NCI-H2081 (cell line): ENCODE measurements at places on chromosomes 1 and 21.

DNA sequence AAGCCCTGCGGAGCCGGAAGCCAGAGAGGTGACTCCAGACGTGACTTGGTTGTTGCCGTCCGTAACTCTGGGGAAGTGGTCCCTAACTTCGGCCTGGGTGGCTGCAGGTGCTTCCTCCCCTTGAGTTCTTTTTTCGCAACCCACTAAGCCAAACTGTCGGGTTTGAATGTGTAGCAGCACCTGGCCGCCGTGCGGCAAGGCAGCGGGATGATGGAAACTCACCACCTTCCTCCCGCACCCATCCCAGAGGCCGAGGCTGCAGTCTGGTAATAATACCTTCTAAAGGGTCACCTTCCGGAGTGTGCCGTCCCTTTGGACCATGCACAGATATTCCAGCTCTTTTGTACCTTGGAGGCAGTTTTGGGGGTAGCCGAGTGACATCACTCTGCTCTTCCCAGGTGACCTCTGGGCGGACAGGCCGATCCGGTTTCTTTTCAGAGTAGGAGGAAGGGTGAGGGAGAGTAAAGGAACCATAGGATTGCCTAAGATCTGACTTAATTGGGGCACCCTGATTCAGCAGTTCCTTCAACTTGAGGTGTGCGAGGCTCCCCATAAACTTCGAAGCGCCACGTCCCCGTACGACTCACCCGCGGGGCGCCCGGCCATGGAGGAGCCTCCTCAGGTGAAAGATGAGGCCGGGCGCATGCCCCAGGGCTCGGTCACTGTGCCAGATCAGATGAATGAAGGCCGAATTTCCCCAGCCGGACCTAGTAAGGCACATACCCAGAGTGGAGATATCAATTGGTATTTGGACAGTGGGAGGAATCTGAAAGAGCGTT is 1.0 kb downstream of the KCNK1 start:
- peak; percentile 39 for DNase-seq

DNA sequence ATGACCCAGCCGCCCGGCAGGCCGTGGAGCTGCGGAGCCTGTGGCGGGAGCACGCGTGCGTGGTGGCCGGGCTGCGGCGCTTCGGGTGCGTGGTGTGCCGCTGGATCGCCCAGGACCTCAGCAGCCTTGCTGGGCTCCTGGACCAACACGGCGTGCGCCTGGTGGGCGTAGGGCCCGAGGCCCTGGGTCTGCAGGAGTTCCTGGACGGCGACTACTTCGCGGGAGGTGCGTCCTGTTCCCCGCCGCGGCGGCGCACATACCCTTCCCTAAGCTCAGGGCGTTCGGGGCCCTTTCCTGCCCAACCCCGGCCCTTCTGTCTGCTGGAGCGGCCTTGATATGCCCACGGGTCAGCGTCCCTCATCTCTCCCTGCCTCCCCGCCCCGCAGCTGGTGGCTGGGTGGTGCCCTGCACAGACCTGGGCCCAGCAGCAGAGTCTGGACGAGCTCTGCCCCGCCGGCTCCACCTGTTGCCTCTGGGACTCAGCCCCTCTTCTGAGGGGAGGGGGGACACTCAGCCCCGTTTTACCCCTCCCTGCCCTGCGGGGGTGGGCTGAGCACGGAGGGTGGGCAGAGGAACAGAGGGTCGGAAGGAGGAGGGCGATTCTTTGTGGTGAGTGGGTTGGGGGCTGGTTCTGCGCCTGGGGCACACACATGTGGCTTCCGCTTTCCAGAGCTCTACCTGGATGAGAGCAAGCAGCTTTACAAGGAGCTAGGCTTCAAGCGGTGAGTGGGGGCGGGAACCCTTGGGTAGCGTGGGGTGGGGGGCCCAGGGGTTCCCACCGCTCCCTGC is 688 bp downstream of the PRXL2B start:
- DNase-seq, result no peak

DNA sequence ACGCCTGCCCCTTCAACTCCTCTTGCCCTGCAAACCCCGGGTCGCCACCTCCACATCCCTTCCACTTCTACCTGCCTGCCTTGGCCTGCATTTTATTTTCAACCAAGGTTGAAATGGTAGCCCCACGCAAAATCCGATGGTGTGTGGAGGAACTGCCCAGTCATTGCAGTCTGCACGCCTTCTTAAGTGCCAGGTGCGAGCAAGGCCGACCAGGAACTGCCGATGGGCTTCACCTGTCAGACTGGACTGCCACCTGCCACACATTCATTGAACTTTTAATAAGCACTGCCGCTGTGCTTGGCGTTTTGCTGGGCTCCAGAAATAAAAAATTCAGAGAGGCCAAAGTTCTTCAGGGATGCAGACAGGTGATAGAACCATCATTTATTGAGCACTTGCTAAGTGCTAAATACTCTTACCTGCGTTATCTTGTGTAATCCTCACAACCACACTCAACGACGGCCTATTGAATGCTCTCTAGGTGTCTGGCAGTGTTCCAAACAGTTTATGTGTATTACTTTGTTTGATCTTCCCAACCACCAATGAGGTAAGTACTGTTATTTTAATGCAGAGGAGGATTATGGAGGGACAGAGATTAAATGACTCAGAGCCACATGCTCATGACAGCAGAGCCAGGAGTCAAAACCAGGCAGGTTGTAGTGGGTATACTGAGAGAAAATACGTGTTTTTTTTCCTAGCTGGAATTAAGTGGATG is 36.2 kb downstream of the CACHD1 start:
- peak; percentile 91 for DNase-seq

DNA sequence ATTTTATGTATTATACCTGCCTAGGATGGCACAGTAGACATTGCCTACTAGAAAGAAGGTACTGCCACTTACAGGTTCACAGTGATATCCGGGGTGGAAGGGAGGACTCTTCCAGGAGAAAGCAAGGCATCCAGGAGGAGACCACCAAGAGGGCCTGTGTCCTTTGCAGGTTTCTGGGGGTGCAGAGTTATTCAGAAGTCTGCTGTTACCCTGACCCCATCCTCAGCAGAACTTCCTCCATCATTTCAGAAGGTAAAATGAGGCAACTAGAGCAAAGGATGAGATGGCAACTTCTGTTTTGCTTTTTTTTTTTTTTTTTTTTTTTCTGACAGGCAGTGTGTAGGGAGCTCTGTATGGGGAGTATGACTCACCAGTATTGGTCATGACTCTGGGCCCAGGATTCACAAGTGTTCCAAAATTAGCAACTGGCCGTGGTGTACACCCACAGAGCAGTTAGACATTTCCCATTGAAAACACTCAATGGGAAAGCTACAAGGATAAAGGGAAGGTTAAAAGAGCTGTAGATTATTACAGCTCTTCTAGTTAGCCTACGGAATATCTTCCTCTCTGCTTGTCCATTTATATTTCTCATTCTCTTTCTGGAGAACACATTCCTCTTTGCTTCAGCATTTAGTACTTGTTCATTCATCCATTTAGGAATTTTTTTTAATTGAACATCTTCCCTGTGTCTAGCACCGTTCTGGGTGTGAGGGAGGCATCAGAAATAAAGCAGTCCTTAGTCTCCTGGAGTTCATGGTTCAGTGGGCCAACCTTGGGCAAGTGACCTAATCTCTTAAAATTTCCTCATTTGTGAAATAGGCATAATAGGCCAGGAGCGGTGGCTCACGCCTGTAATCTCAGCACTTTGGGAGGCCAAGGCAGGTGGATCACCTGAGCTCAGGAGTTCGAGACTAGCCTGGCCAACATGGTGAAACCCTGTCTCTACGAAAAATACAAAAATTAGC is 50.5 kb upstream of the PPP2R5A start:
- DNase-seq, result no peak

- DNase-seq, result no peak
Observed at GRCh38 chr1:231964241-231964640, 337.7 kb downstream of the DISC1 start.

GRCh38 chr1:209785592-209785991 is 1.2 kb upstream of the C1orf74 start:
- DNase-seq, result no peak

GRCh38 chr1:219171192-219171935 is 2.3 kb upstream of the LYPLAL1 start:
- DNase-seq, result no peak

GRCh38 chr1:9289090-9289534 is 3.6 kb upstream of the SPSB1 start:
- peak; percentile 29 for DNase-seq

DNA sequence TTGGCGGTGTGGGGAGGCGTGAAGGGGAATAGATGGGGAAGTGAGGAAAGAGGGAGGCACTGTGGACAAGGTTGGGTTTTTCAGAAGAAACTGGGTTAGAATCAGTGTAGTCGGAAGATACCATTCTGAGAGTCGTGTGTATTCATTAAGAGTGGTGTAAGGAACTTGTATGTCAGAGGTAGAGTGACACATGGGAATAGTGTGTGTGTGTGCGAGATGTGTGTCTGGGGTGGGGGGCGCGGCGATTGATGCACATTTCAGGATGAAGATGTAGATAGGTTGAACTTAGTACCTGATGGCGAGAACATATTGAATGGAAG is 878 bp downstream of the SMG7 start:
- DNase-seq, result no peak

DNA sequence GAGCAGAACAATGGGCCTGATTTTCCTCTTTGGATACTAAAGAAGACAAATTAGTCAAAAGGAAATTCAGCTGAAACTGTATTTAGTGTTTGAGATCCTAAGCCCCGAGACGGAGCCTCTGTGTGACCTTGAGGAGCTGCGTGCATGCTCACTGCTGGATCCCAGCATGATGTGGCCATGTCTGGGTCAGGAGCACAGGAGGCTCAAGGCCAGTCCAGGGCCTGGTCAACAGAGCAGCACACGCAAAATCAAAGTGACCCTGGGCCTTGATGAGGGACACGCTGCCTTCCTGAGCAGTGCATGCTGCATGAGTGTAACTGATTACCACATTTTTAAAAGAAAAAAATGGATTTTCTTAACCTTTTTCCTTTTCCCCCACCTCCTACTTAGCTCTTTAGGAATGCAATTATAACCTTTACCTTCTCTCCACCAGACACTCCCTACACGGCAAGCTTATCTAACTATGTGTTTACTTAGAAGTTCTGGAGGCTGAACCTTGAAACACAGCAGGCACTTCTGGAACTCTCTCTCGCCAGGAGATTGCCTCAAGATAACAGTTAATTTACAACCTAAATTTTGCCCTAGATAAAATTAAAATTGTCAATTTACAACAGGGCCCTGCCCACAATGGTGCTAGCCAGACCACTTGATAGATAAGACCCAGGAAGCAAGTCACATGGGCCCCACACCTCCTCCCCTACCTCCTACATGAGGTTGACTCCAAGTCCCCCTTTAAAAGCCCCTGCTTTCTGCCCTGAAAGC is 144.6 kb downstream of the LRIG2 start:
- DNase-seq, result no peak

- DNase-seq, result no peak
Observed at GRCh38 chr1:76832521-76832920, 34.8 kb upstream of the ST6GALNAC5 start.

GRCh38 chr21:28602546-28602945 is 390.1 kb downstream of the LTN1 start:
- DNase-seq, result no peak

GRCh38 chr1:226942392-226942791 is 2.3 kb downstream of the COQ8A start:
- no peak for DNase-seq

GRCh38 chr1:237681210-237681609 is 209.5 kb downstream of the ZP4 start:
- DNase-seq, result no peak

DNA sequence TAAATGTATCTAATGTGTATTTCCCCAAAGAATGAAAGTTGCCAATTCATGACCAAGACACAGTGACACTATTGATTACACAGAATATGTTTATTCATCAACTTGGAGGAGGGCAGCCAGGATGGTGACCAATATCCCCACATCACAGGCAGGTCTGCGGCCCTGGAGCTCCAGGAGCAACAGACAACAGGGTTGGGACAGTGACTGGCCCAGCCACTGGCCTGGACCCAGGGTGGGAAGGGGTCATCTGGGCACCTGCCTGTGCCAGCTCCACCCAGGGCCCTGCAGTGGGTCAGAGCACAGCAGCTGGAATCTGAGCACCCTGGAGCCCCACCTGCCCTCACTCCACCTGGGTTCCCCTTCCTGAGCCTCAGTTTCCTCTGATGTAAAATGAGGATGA is 466.1 kb downstream of the MATN1 start:
- no peak for DNase-seq

DNA sequence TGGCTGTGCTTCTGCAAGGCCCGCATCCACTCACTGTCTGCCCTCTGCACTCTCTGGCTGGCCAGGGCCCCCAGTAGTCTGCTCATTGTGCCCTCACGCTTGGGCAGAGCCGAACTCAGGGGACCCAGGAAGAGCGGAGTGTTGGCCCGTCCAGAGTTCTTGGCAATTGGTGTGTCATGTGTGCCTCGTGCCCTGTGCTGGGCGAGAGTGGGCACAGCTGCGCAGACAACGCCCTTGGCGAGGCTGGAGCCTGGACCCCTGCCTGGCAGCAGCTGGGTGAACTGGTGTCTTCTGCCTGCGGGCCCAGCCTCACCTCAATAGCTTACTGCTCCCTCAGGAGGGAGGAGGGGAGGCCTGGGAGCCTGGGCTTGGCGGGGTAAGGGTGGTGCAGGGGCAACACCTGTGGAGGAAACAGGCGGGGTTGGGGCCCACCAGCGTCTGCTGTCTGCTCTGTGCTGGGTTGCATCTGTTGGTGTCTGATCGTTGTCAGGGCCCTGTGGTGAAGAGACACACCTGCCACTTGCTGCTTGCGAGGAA is 2.1 kb downstream of the GUK1 start:
- no peak for DNase-seq

DNA sequence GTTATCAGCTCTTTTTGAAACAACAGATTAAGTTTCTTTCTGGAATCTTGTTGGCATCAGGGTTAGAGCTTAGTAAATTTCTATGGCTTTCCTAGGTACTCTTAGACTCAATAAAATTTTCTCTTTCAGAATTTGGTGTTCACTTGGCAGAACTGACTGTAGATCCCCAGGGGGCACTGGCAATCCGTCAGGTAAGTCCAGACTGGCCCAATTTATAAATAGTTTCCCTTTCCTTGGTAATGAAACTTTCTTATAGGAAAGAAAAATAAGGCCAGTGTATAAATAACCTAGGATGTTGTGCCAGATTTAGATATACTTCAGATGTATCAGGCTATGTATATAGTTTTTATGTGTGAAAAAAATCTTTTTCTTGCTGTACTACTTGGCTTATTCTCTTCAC is 18.2 kb downstream of the IPO9 start:
- DNase-seq, result no peak

GRCh38 chr1:55129194-55129728 is 85.9 kb downstream of the USP24 start:
- DNase-seq, result no peak

DNA sequence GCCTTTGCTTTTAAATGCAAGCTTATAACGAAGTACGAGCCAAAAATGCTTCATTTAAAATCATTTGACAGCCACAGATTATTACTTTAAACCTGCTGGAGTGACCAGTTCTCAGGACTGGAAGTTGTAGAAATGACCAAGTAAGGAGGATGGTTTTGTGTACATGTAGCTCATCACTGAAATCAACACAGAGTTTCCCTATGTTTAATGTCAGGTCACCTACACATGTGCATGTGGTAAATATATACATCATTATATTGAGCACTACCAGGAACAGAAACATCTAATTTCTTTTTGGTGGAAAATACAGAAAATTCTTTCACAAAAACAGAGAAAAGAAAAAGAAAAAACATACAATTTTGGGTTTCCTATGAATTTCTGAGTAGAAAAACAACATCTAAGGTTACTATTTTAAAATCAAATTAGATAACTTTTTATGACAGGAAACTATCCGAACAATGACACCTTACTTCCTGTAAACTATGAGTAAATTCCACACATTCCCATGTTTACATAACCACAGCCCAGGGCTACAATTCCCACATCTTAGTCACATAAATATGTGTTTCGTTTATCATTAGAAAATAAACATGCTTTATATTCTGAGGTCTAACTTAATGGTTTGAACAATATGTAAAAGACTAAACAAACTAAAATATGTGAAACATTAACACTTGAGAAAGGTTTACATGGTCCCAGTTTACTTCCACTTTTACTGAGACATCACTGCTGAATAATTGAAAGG is 73.6 kb downstream of the ZNF281 start:
- DNase-seq, result no peak
